ENCODE measurements at places on chromosomes 3 and 15.
A peak's percentile ranks its signal among the peaks of the same experiment; 100 is the strongest.

GRCh38 chr3:186932281-186933181, 2.2 kb downstream of the ST6GAL1 start:
- no peak for ATAC-seq

- peak; percentile 3 for ATAC-seq
Observed at GRCh38 chr3:41960826-41961750, 815 bp downstream of the ULK4 start.

DNA sequence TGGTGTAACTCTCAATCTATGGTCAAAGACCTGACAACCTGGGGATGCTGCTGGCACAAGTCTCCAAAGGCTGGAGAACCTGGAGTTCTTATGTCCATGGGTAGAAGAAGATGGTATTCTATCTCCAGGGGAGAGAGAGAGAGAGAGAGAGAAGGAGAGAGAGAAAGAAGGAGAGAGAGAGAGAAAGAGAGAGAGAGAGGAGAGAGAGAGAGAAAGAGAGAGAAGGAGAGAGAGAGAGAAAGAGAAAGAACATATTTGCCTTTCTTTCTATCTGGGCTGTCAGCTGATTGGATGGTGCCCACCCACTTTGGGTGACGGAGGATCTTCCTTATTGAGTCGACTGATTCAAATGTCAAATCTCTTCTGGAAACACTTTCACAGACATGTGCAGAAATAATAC, 84.6 kb downstream of the PPM1L start:
- no peak for ATAC-seq

DNA sequence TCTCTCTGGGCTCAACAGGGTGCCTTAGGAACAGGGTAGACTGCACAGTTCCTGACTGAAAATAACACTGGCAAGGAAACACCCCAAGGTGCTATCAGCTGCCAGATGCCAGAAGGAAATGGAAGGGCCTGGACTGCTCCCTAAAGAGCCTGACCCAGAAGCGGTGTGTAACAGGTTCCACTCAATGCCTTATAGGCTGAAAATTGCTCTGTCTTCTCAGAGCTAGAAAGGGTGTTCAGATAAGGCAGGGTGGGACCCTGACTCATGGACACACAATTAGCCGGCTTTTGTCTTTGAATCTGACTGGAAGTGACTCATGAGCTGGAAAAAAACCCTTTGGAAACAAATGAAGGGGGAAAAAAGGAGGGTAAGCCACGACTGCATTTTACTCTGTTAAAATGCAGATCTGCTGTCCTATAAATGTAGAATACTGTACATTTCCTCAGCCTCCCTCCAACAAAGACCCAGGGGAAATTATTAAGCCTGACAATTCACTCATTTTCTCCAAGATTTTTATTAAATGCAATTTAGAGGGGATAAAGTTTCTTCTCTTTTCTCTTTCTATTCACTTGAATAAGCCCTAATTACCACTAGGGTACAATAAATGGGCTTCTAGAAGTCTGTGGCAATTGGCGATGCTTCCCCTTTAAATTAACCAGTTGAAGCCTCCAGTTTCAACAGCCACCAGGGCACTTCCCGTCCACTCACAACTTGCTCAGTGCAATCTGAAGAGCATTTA, 160.2 kb upstream of the TBL1XR1 start:
- ATAC-seq = peak; percentile 9

DNA sequence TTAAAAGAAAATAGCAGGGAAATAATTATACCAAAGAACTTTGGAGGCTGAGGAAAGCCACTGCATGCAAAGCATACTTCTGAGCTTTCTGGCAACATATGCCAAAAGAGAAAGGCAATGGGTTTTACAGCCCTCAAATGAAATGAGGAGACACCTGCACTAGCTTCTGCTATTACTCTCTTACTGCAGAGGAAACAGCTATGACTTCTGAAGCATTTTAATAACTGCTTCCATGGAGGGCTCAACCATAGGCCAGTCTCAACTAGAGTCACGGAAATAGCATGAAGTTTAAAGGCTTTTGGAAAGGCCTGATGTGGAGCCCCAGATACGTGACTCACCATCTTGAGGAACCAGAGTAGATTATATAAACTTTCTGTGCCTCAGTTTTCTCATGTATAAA, 114.8 kb downstream of the OXNAD1 start:
- ATAC-seq = no peak

GRCh38 chr3:141087778-141088130, 36.6 kb downstream of the SPSB4 start:
- no peak for ATAC-seq

Data from motor neuron (in vitro differentiated cells).